Activated naive CD4-positive, alpha-beta T cell treated with Interleukin-2 at 50 U/mL for 16 hours (primary cell): ENCODE measurements at places on chromosomes 12 and 14.
A peak's percentile ranks its signal among the peaks of the same experiment; 100 is the strongest.

DNA sequence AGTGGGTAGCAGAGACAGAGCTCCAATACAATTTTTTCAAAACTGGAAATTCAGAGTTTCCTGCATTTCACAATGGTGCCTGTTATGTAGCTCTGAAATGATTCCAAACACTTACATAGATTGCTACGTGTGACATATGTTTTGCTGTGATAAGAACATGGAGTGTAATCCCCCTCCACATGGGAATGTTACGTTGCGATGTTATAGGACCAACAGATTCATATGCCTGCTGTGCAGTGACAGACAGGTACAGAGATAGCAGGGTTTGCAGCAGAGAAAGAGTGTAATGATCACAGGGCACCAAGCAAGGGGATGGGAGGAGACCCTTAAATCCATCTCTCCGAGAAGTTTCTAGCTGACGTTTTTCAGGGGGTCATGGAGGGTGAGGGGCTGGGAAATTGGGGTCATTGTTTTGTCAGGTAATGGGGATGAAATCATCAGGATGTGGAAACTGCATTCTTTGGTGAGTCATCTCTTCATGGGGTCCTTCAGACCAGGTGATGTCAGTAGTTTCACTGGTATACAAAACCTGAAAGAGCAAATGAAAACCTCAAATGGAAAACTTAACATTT lies 76.6 kb upstream of the OSBPL8 start:
- DNase-seq: no peak

DNA sequence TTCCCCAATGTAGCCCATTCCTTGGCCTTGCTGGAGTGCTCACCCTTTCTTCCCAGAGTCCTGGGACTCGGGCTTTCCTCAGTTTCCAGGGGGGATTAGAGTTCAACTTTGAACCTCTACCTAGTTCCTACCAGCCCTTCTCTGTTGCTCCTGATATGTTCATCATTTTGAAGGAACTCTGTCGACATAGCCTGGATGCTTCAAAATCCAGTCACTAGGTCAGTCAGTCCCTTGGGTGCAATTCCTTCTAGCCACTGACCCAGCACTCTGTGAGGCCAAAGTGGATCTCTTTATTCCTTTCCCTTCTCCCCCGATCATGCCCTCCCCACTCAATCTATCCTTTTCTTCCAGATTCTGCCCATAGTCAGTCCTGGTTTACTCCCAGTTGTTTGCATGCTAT lies 72.3 kb upstream of the TMCC3 start:
- DNase-seq: no peak

GRCh38 chr14:55512421-55512820 lies 67.6 kb upstream of the KTN1 start:
- no peak for DNase-seq

DNA sequence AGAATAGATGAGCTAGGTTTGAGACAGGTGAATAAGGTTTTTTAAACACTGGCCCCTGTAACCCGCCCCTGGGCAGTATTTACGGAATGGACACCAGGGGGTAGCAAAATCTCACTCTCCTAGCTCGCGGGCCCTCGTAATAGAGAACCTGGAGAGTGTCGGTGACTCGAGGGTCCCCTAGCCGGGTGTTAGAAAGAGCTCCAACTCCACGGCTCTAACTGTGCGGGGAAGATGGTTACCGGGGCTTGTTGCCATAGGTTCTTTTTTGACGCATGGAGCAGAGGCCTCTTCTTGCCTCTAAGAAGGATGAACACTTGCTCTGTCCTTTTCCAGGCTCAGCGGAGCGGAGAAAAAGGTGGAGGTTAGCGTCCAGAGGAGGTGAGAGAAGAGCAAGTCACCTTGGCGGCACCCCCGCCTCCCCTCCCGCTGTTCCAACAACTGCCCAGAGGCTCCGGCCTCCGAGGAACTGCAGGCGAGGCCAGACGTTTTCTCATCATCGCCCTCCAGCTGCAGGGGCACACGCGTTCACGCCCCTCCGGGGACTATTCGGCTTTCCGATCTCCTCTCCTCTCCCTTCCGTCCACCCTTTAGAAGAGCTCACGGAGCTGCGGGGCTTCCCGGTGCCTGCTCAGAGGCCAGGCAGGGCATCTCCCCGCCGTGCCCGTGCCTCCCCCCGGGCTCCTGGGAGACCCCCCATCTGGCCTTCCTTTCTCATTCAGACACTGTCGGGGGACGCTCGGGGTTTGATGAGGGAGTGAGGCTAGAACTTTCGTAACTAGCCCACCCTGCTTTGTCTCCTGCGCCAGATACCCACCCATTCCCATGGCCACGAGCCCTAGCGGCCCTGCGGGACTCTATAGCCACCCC lies 1.4 kb upstream of the ARHGEF40 start:
- peak; percentile 53 for DNase-seq

GRCh38 chr14:20415782-20416206 lies 2.5 kb upstream of the TEP1 start:
- peak; percentile 17 for DNase-seq

DNA sequence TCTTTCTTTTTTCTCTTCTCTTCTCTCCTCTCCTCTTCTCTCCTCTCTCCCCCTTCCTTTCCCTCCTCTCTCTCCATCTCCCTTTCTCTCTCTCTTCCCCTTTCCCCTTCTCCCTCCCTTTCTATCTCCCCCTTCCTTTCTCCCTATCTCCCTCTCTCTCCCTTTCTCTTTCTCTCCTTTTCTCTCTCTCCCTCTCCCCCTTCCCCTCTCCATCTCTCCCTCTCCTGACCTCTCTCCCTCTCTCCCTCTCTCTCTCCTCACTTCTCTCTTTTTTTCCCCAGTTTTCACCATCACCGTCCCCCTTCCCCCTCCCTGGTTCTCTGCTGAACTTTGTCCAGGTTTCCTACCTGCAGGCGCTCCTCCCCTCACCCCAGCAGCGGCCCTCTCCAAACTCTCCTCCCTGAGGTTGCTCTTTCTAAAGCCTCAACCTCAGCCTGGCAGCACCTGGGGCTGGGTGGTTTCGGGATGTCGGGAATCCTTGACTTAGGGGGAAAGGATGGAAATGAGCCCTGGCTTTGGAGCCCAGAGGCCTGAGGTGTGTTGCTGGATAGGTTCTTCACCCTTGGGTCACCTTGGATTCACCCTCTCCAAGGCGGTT lies 14.7 kb upstream of the TBX3 start:
- DNase-seq: no peak

DNA sequence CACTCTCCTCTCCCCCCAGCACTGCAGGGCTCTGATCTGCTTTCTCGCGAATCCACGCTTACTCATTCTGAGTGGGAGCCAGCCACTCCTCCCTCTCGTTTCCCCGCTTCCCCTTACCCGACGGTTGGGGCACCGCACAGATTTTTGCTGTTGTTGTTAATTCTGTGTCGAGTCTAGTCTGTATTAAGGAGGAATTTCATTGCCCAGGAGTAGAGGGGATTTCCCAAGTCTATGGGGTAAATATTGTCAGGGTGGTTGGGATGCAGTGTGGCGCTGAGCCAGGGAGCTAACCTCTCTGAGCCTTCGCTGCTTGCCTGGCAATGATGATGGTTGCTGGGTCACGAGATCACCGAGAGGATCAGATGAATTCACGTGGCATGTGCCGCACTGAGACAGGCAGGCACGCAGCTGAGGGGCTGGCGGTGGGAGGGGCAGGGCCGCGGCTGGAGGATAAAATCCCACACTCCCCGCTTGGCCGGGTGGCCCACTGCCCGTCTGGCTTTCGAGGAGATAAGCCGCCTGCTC lies 18.5 kb downstream of the NCOR2 start:
- DNase-seq: peak; percentile 30

DNA sequence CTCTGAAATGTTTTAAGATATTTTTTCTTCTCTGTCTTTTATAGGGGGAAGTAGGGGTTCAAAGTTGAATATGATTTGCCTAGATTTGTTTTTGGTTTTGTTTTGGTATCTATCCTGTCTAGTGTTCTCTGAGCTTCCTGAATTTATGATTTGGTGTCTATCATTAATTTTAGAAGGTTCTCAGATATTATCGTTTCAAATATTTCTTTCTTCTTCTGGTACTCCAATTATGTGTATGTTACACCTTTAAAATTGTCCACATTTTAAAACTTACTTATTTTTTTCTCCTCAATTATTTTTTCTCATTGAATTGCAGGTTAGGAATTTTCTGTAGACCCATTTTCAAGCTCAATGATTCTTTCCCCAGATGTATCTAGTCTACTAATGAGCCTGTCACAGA lies 13.8 kb upstream of the DCN start:
- no peak for DNase-seq

- DNase-seq: no peak
These were observed 16.2 kb downstream of the NOXRED1 start for GRCh38 chr14:77407158-77407557.

- no peak for DNase-seq
These were observed 106.1 kb upstream of the RFLNA start for GRCh38 chr12:124188561-124189405.

- DNase-seq: no peak
These were observed 198.9 kb downstream of the ZFP36L1 start for GRCh38 chr14:68593806-68594536.
